Mesothelial cell of epicardium (in vitro differentiated cells): ENCODE measurements at places on chromosomes 2 and 18. TPM values are rescaled to one million over a fixed set of nuclear protein-coding genes. Genes with fewer than 3 reads are reported as not detected.

GRCh38 chr18:45248240-45248903, 366.9 kb upstream of the SLC14A2 start:
- no peaks in the 10 kb centered on the region for H3K36me3 ChIP-seq
- peak overlapping the region; percentile 6 for H3K27ac ChIP-seq
- DNase-seq = no peak
- peaks cover 23% of the 10 kb centered on the region for H3K4me1 ChIP-seq
- no peaks in the 10 kb centered on the region for H3K27me3 ChIP-seq
- H3K4me3 ChIP-seq = no peak overlapping the region

GRCh38 chr2:108910011-108910431, 79.0 kb downstream of the EDAR start:
- H3K4me1 ChIP-seq = no peaks in the 10 kb centered on the region
- H3K4me3 ChIP-seq = no peak overlapping the region
- no peak overlapping the region for H3K27ac ChIP-seq
- DNase-seq = no peak
- H3K27me3 ChIP-seq = no peaks in the 10 kb centered on the region

GRCh38 chr2:144213797-144214196, 306.1 kb downstream of the ZEB2 start:
- H3K27ac ChIP-seq = no peak overlapping the region
- no peaks in the 10 kb centered on the region for H3K27me3 ChIP-seq
- H3K36me3 ChIP-seq = peaks cover 8% of the 10 kb centered on the region
- DNase-seq = no peak
- H3K4me3 ChIP-seq = no peak overlapping the region

- H3K4me1 ChIP-seq = no peaks in the 10 kb centered on the region
- no peaks in the 10 kb centered on the region for H3K27me3 ChIP-seq
- DNase-seq = no peak
- H3K4me3 ChIP-seq = no peak overlapping the region
Observed at GRCh38 chr2:170030040-170030439, 147.9 kb upstream of the MYO3B start.

DNA sequence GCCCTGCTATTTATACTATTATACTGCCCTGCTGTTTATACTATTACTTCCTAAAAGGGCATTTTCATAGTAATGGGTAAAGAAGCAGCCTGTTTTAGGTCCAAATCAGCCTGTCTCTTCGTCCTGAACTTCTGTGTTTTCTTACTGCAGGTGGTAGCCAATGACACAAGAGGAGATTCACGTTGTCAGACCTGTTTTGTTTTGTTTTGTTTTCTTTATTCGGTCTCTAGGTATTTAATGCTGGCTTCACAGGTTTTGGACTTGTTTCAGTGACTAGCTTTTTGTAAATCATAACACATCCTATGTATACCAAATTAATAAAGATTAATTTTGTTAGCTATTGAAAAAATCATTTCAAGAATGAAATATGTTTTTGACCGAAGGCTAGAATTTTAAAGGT, 116.4 kb downstream of the MAP3K20 start:
- H3K36me3 ChIP-seq = peaks cover 9% of the 10 kb centered on the region
- no peak overlapping the region for H3K27ac ChIP-seq
- H3K27me3 ChIP-seq = no peaks in the 10 kb centered on the region
- H3K4me1 ChIP-seq = peaks cover 52% of the 10 kb centered on the region

DNA sequence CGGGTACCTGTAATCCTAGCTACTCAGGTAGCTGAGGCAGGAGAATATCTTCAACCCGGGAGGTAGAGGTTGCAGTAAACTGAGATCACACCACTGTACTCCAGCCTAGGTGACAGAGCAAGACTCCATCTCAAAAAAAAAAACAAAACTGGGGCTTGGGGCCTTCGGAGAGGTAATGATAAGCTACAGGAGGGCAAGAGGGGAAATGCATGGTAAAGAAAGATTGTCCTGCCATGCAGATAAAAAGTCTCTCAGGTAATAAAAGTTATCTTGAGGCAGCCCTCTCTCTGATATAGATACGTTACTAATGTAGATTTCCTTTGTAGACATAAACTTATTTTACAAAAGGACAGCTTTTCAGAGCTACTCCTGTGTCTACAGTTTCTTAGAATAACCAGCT, 3.7 kb upstream of the RAB1A start:
- peaks cover 14% of the 10 kb centered on the region for H3K4me1 ChIP-seq
- no peak for DNase-seq
- H3K27me3 ChIP-seq = no peaks in the 10 kb centered on the region

- H3K36me3 ChIP-seq = no peaks in the 10 kb centered on the region
- peak overlapping the region; percentile 69 for H3K27ac ChIP-seq
- DNase-seq = peak; percentile 3
- H3K4me3 ChIP-seq = no peak overlapping the region
- H3K4me1 ChIP-seq = peaks cover 56% of the 10 kb centered on the region
Observed at GRCh38 chr2:8543383-8544170, 138.3 kb upstream of the ID2 start.

GRCh38 chr18:5895299-5895875, at the start of gene TMEM200C:
TSS of gene TMEM200C (minus strand) at chr18:5895522. CDS start at chr18:5892063, 3,459 bp downstream.
- peak; percentile 31 for DNase-seq
- peak within 1 kb of the TSS; percentile 84 for H3K4me3 ChIP-seq

GRCh38 chr2:209988010-209988409, 14.4 kb upstream of the RPE start:
- no peaks in the 10 kb centered on the region for H3K36me3 ChIP-seq
- no peak overlapping the region for H3K27ac ChIP-seq
- H3K4me3 ChIP-seq = no peak overlapping the region
- DNase-seq = no peak
- H3K4me1 ChIP-seq = no peaks in the 10 kb centered on the region

GRCh38 chr18:23658285-23658684, 4.4 kb downstream of the ANKRD29 start:
- DNase-seq = no peak
- peaks cover 58% of the 10 kb centered on the region for H3K27me3 ChIP-seq
- no peak overlapping the region for H3K27ac ChIP-seq
- H3K4me3 ChIP-seq = no peak overlapping the region

GRCh38 chr2:178401994-178402437, 49.0 kb downstream of the PRKRA start:
- no peaks in the 10 kb centered on the region for H3K27me3 ChIP-seq
- H3K27ac ChIP-seq = no peak overlapping the region
- no peak for DNase-seq
- H3K4me1 ChIP-seq = peaks cover 14% of the 10 kb centered on the region
- no peaks in the 10 kb centered on the region for H3K36me3 ChIP-seq
- H3K4me3 ChIP-seq = no peak overlapping the region

GRCh38 chr18:48680339-48681250, 141.8 kb downstream of the CTIF start:
- no peak overlapping the region for H3K4me3 ChIP-seq
- peaks cover 2% of the 10 kb centered on the region for H3K36me3 ChIP-seq
- H3K27me3 ChIP-seq = no peaks in the 10 kb centered on the region
- DNase-seq = no peak

DNA sequence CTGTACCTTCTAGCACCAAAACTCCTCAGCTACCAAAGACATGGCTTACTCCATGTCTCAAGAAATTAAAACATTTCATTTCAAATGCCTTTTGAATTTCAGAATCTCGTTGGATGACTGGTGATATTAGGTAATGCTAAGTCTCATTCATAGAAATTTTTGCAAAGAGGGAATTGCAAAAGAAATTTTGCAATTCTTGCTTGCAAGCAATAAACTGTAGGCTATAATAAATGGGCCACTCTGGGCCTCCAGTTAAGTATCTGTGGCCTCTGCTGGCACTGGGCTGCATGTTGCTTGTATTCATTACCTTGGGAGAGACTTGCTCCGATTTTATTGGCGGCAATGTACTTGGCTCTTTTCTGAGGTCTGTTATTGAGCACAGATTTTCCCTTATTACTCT, 2.8 kb upstream of the LCLAT1 start:
- H3K27me3 ChIP-seq = no peaks in the 10 kb centered on the region
- H3K27ac ChIP-seq = no peak overlapping the region
- H3K4me1 ChIP-seq = peaks cover 22% of the 10 kb centered on the region
- H3K4me3 ChIP-seq = no peak overlapping the region
- DNase-seq = no peak
- no peaks in the 10 kb centered on the region for H3K36me3 ChIP-seq

- H3K4me1 ChIP-seq = no peaks in the 10 kb centered on the region
- H3K36me3 ChIP-seq = peaks cover 2% of the 10 kb centered on the region
- no peak overlapping the region for H3K4me3 ChIP-seq
- H3K27me3 ChIP-seq = no peaks in the 10 kb centered on the region
- no peak for DNase-seq
- no peak overlapping the region for H3K27ac ChIP-seq
Observed at GRCh38 chr2:102743259-102743658, 18.6 kb upstream of the TMEM182 start.

GRCh38 chr18:43914018-43914417, 636.7 kb upstream of the SYT4 start:
- no peak for DNase-seq
- H3K27me3 ChIP-seq = peaks cover 12% of the 10 kb centered on the region
- peaks cover 16% of the 10 kb centered on the region for H3K4me1 ChIP-seq
- H3K36me3 ChIP-seq = peaks cover 2% of the 10 kb centered on the region
- H3K4me3 ChIP-seq = no peak overlapping the region

DNA sequence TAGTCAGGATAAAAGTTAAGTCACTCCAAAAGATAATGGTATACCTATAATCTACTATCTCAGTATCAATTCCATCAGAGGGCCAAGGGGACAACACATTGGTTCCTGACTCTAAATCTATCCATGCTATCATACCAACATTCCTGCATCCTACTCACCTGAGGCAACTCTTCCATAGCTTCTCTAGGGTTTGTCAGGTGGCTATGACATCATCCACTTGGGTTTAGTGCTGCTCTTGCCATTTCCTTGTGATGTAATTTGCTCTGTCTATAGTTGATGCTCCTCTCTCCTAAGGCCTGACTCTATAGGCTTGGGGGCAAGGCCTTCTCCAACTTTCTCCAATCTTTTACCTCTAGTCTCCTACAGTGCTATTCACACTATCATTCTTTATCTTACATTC, 139.9 kb upstream of the FSHR start:
- no peaks in the 10 kb centered on the region for H3K27me3 ChIP-seq

GRCh38 chr18:45083226-45083855, 402.7 kb downstream of the SETBP1 start:
- peaks cover 1% of the 10 kb centered on the region for H3K27me3 ChIP-seq
- no peaks in the 10 kb centered on the region for H3K4me1 ChIP-seq
- no peak for DNase-seq
- H3K27ac ChIP-seq = no peak overlapping the region
- no peak overlapping the region for H3K4me3 ChIP-seq

GRCh38 chr2:219527076-219527394, 12.8 kb downstream of the ASIC4 start:
- DNase-seq = no peak
- no peaks in the 10 kb centered on the region for H3K36me3 ChIP-seq
- no peak overlapping the region for H3K4me3 ChIP-seq
- H3K4me1 ChIP-seq = peaks cover 24% of the 10 kb centered on the region
- H3K27ac ChIP-seq = no peak overlapping the region

DNA sequence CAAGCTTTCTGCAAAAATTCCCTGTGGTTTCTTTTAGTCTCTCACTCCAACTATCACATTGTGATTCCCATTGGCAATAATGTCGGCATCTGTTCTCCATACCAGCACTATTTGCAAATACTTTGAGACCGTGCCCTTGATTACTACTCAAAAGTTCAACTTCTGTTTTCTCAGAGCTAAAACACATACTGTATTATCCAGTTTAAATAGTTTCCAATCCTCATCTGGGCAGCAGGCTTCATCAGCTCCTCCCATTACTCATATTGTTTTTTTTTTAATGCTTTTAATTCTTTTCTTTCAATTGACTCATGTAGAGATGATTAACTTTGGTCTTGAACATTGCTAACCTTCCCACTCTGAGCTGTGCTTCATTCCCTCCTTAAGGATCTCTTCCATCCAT, 135.8 kb downstream of the METTL8 start:
- H3K4me1 ChIP-seq = no peaks in the 10 kb centered on the region
- H3K27ac ChIP-seq = no peak overlapping the region
- no peak overlapping the region for H3K4me3 ChIP-seq
- H3K27me3 ChIP-seq = no peaks in the 10 kb centered on the region
- DNase-seq = no peak
- no peaks in the 10 kb centered on the region for H3K36me3 ChIP-seq

GRCh38 chr2:55152475-55153412, 79.3 kb downstream of the CLHC1 start:
- no peak overlapping the region for H3K27ac ChIP-seq
- H3K4me1 ChIP-seq = peaks cover 47% of the 10 kb centered on the region
- H3K4me3 ChIP-seq = no peak overlapping the region
- no peaks in the 10 kb centered on the region for H3K27me3 ChIP-seq

- DNase-seq = peak; percentile 59
- no peaks in the 10 kb centered on the region for H3K36me3 ChIP-seq
- peaks cover 88% of the 10 kb centered on the region for H3K27me3 ChIP-seq
Observed at GRCh38 chr18:59249199-59249774, 24.0 kb downstream of the RAX start.

DNA sequence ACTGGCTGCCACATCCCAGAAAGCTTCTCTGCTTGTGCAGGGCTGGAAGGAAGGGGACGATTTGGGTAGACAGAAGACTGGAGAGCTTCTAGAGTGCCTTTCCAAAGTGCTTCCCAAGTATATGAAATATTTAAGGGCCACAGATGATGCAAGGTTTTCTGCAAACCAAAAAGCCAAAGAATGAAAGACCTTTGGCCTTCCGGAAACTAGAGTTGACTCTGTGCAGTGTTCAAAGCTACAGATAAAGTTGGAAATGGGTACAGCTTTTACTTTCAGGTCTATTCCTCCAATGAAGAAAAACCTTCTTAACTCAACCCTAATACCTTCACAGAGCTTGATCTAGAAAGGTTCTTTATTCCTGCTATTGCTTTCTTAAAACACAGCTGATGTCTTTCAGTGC, 253.0 kb upstream of the KLHL29 start:
- no peak overlapping the region for H3K4me3 ChIP-seq
- peaks cover 6% of the 10 kb centered on the region for H3K27me3 ChIP-seq
- no peak for DNase-seq
- H3K36me3 ChIP-seq = no peaks in the 10 kb centered on the region

GRCh38 chr2:216911008-216911407, 51.1 kb upstream of the TNP1 start:
- DNase-seq = no peak
- H3K27ac ChIP-seq = no peak overlapping the region
- no peaks in the 10 kb centered on the region for H3K4me1 ChIP-seq
- H3K36me3 ChIP-seq = no peaks in the 10 kb centered on the region
- H3K4me3 ChIP-seq = no peak overlapping the region

- no peak overlapping the region for H3K27ac ChIP-seq
- no peak for DNase-seq
- H3K4me3 ChIP-seq = no peak overlapping the region
- H3K36me3 ChIP-seq = no peaks in the 10 kb centered on the region
- H3K4me1 ChIP-seq = peaks cover 2% of the 10 kb centered on the region
Observed at GRCh38 chr18:75362435-75362834, 65.1 kb downstream of the SMIM21 start.

Gene GBX2
- total RNA-seq = 0.40 to 1.1 TPM (median 0.79 TPM) in 3 replicates

Gene IL37
- total RNA-seq = not detected in 3 replicates

Gene LIMS4
- 0.82 to 1.8 TPM (median 1.2 TPM) in 3 replicates for total RNA-seq

Gene REG3G
- not detected in 3 replicates for total RNA-seq

Gene LIMS2
- 11.9 to 13.0 TPM (median 11.9 TPM) in 3 replicates for total RNA-seq

Gene GNAL
- total RNA-seq = 12.0 to 12.6 TPM (median 12.1 TPM) in 3 replicates

Gene ANKRD30B
- total RNA-seq = not detected in 3 replicates

Gene FSHR
- total RNA-seq = not detected in 3 replicates

Gene RNF152
- 19.0 to 28.6 TPM (median 25.7 TPM) in 3 replicates for total RNA-seq

Gene KCMF1
- total RNA-seq = 62.2 to 63.9 TPM (median 63.5 TPM) in 3 replicates

Gene LDLRAD4
- 26.2 to 29.7 TPM (median 29.2 TPM) in 3 replicates for total RNA-seq

Gene RTKN
- 85.0 to 88.9 TPM (median 86.4 TPM) in 3 replicates for total RNA-seq
